Activated naive CD4-positive, alpha-beta T cell (primary cell): ENCODE measurements at places on chromosomes 5 and 9.

DNA sequence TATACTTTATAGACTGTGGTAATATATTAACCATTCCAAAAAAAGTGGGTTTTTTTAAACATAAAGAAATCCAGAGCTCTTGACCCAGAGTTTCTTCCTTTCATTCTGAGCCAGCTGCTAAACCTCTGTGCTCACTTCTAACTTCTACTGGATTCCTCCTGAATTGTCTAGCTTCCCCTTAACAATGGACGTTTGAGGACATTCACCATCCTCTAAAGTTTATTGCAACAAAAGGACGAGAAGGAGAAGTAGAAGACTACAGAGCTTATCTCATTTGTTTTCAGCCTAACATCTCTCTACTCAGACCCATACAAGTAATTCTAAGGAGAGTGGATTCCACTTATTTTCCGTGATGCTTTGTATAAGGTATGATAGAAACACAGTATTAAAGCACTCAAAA lies 284.2 kb downstream of the MAST4 start:
- DNase-seq = no peak

DNA sequence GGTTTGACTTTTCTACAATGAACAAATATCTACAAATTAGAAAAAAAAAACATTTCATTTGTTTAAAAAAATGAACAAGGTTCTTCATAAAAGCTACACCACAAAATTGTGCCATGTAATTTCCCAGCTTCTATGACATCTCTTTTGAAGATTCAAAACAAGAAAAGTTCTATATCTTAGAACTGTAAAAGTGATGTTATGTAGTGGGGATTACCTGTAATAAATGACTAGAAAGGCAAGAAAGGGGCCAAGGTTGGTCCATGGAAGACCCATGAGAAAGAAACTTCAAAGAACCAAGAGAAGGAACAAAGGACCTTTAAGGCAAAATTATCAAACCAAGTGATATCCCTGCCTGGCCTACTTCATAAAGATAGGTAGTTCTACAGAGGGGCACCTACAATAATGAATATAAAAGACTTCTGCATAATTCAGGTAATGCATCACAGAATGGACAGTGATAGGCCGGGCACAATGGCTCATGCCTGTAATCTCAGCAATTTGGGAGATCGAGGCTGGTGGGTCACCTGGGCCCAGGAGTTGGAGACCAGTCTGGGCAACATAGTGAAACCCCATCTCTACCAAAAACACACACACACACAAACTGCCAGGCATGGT lies 7.6 kb downstream of the MLLT3 start:
- no peak for DNase-seq

DNA sequence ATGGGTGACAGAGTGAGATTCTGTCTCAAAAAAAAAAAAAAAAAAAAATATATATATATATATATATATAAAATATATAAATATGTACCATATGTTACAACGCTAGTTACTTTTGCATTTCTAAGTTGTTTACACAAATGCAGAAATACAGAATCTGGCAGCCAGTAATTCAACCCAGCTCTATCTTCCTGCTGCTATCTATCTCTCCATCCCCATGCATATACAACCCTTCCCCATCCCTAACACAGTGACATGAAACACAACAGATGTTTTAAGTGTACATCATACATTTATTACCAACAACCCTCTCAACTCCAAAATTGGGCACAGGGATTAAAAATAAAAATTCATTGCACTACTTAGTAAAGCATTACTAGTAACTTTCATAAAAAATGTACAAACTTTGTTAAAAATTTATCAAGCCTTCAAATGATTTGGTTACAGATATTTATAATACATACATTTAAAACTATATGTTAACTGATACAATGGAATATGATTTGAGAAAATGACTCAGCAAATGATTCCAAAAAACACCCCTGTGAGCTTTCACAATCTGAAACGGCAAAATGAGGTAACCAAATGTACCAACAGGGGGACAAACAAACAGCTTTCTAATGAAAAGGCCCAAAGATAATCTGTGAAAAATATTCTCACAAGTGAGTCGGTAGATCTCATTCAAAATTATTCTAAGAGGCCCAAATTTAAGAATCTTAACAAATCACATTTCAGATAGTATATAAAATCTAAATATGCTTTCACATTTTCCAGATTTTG lies 63.8 kb downstream of the RNF38 start:
- no peak for DNase-seq

GRCh38 chr9:128640603-128641002 lies 16.0 kb downstream of the DYNC2I2 start:
- DNase-seq = no peak

DNA sequence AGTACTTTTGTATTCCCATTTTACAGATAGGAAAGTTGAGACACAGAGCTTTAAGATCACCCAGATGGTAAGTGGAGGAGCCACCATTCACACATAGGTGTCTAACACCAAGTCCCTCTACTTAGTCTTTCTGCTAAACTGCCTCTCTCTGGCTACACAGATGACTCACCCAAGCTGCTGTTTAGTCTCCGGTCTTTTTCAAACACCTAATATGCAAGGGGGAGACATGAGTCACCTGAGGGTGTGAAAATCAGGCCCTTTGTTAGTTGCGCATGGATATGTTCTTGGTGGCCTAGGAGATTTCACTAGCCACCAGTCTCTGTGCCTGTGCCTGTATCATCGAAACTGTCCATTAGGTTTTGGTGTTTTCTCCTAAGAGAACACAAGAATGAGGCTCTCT lies 117.8 kb downstream of the MAST4 start:
- no peak for DNase-seq

DNA sequence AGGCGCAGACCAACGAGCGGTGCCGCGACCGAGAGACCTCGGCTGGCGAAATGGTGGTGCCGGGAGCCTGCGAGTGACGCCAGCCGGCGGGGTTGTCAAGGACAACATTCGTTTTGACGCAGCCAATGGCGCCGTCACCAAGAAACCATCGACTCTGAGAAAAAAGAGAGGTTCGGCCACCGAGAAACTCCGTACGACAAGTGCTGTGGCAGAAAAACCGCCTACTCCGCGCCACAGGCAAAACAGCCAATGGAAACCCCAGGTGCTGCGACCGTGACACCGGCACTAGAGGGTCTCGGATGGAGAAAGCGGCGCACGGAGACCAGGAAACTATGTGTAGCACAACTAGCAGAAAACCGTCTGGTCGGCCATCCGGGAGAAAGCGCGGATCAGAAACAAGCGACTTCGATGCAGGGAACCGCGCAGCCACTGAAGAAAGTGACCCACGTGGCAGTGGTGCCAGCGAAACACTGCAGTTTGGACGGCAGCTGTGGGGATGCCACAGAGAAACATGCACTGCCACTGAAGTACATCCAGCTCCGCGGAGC lies 88.8 kb downstream of the ANXA2R start:
- DNase-seq = peak; percentile 60

GRCh38 chr5:84384604-84385575 lies at the start of gene EDIL3:
EDIL3 (minus strand) TSS chr5:84384880; CDS start chr5:84384374, 506 bp downstream.
- DNase-seq = no peak

DNA sequence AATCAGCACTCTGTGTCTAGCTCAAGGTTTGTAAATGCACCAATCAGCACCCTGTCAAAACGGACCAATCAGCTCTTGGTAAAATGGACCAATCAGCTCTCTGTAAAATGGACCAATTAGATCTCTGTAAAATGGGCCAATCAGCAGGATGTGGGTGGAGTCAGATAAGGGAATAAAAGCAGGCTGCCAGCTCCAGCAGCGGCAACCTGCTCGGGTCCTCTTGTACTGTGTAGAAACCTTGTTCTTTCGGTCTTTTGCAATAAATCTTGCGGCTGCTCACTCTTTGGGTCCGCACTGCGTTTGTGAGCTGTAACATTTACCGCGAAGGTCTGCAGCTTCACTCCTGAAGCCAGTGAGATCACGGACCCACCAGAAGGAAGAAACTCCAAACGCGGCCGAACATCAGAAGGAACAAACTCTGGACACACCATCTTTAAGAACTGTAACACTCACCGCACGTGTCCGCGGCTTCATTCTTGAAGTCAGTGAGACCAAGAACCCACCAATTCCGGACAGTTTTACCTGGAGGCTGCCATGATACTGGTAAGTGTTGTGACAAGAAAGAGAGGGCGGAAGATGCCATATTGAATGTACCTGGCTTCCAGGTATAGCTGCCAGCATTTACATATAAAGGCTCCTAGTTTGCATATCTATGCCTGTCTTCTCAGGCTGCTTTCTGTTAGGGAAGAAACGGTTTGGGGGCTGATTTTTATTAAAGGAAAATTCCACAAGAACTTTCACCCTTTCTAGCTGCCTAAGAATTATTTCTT lies 758.5 kb upstream of the CTNND2 start:
- DNase-seq = no peak

DNA sequence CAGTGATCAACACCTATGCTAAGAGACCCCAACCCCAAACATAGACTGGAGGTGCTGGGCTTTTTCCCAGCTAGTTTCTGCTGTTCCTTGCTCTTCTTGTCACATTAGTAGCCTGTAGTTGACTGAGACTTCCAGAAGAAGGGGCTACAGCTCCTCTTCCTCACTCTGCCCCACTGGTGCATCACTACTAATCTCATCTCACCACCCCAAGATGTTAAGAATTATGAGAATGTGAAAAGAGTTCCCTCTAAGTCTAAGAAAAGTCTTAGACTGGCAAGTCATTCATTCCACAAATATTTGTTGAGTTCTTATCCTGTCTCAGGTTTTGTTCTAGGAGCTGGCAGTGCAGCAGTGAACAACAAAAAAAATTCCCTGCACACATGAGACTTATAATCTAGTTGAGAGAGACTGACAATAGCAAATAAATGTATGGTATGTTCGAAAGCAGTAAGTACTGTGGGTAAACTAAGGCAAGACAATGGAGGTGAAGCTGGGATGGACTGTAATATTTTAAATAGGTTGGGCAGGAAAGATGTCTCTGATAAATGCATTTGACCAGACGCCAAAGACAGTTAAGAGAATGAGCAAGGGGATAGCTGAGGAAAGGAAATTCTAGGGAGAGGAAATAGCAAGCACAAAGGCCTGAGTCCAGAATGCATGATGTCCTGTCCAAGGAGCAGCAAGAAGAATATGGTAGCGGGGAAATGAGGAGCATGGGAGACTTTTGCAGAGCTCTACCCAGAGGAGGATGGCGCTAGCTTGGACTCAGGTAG lies 92.3 kb downstream of the PTCD2 start:
- DNase-seq = no peak

- no peak for DNase-seq
Measured at GRCh38 chr9:126116351-126117157, 210.1 kb upstream of the MVB12B start.

- no peak for DNase-seq
Measured at GRCh38 chr5:73263001-73263710, 90.2 kb downstream of the TMEM174 start.

DNA sequence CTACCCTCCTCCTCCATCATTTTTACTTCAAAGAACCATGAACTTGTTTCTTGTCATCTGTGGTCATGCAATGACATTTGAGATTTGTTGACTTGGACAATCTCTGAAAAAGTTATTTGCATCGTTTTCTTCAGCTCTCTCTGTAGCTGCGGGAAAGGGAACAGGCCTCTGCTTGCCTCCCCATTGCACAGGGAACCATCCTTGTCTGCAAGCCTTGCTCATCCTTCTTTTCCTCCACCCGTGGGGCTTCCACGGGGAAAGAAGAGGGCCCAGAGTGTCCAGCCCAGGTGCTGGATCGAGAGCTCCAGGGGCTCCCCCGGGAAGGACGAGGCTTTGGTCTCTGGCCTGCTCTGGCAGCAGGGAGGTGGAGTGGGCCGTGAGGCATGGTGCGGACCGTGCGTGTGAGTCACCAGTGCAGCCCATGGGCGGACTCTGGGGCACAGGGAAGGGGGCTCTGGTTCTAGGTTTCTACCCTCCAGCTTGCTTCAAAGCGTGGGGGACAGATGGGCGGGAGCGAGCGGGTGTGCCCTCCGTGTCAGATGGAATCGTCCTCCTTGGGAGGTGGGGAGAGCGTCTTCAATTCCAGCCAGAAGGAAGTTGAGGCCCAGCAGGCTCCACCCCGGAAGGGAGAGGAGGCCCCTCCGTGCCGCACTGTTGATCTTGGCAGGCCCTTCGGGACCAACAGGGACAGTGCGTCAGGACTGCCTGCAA lies 6.0 kb upstream of the IRX4 start:
- no peak for DNase-seq

GRCh38 chr5:95069021-95069420 lies 215.9 kb downstream of the MCTP1 start:
- DNase-seq = no peak

DNA sequence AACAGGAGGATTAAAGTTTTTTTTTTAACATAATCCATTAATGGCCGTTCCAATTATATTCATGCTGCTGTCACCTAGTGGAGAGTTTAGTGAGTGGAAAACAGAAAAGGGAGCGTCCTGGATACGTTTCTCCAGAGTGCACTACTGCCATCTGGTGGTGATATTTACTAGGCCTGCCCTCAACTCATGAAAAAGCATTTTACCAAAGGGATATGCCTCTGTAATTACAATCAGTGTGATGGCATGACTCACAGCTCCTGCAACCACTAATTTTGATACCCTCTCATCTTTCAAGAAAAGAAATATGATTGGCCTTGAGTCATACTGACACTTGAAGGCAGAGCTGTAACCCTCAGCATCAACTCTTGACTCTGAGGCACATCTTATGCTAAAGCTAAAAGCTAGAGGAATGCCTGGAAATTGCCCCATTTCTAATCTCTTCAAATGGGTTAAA lies 20.1 kb downstream of the MINAR2 start:
- peak; percentile 8 for DNase-seq

- DNase-seq = no peak
Measured at GRCh38 chr9:126565336-126566128, 48.2 kb upstream of the LMX1B start.

- no peak for DNase-seq
Measured at GRCh38 chr9:111250875-111251842, 78.9 kb downstream of the OR2K2 start.

- DNase-seq = no peak
Measured at GRCh38 chr9:880725-881124, 39.2 kb downstream of the DMRT1 start.

- no peak for DNase-seq
Measured at GRCh38 chr9:36834736-36835135, 199.3 kb downstream of the PAX5 start.

DNA sequence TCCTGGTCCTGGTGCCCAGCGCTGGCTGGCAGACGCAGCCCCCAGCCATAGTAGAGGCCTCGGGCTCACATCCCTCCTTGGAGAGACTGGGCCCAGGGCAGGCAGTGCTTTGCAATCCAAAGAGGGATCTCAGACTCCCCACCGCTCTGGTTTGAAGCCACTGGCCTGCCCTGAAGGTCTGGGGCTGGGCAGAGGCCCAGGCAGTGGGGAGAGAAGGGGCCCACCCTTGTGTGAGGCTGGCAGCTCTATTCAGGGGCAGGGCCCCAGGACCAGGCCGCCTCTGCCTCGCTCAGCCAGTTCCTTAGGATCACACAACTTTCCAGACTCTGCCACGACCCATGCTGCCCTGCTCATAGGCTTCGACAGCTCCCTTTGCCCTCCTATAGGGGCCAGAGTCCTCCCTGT lies 10.7 kb upstream of the SEC16A start:
- no peak for DNase-seq

DNA sequence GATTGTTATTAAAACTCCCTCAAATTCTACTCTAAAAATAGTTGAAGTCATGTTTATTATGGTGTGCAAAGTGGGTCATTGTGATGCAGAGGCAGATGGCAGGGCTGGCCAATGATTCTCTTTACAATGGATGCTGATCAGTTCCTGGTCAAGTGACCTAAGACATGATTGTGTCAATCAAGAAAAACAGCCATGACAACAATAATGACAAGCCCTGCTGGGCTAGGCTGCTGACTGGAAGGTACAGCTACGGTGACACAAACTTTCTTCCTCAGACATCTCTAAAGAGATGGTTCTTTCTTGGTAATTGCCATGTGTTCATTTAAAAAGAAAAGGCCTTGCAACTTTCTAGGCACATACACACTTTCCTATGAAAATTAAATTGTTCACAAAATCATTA lies 3.6 kb downstream of the SLC24A2 start:
- no peak for DNase-seq

- no peak for DNase-seq
Measured at GRCh38 chr9:130172858-130173665, 858 bp downstream of the NCS1 start.
